ENCODE measurements at places on chromosomes 7 and 10. TPM values are rescaled to one million over a fixed set of nuclear protein-coding genes. Genes with fewer than 3 reads are reported as not detected.

Gene RNLS
- 9.1 TPM for polyA plus RNA-seq

Gene HABP2
- 0.03 TPM for polyA plus RNA-seq

Gene CHST12
- 7.7 TPM for polyA plus RNA-seq

Gene HHEX
- 1.5 TPM for polyA plus RNA-seq

- no peak for DNase-seq
Observed at GRCh38 chr10:22231260-22231659, 13.4 kb upstream of the EBLN1 start.

DNA sequence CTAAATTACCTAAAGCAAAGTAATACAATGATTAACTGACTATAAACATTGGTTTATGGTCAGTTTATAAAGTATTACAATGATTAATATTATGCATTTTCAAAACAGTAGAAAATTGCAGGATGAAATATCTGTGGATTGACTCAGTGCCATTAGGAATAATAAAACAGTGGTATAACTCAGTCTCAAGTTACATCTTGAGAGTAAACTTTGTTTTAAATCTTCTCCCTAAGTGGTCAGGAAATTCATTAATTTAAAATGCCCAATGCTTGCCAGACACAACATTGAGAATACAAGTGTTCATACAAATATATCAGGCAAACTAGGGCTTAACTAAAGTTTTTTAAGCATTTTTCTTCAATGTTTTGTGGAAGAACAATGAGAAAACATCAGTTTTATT, 257.8 kb downstream of the ETV1 start:
- no peak for DNase-seq

DNA sequence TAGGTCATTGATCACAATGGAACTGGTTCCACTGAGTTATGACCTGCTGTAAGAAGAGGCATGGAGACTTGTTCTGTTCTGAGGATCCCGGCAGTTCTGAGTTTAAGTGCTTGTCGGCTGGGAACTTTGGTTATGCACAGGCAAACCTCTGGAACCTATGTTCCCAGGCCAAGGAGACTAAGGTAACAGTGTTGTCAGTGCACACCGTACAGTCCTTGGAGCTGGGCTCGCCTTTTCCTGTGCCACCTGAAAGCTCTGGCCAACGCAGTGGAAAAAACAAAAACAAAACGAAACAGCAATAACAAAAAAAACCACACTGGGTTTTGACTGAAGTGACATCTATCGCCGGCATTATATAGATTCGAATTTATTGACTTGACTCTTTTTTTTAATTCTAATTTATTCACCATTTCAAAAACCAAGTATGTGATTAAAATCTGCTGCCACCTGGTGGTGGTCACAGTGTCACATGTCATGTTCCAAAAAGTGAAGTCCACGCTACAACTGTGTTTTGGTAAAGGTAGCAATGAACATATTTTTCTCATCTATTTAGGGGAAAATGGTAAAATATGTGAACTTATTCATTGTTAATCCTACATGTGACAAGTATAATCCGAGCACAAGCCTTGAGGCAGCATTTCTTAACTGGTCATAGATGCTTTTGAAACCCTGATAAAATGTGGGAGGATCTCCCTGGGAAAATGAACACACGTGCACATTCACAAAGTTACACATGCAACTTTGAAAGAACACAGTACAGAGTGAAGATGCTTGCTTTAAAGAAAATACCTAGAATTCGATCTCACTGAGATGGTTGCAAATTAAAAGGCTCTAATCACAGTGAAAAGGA, 113.8 kb upstream of the PPP2R2D start:
- DNase-seq: no peak

DNA sequence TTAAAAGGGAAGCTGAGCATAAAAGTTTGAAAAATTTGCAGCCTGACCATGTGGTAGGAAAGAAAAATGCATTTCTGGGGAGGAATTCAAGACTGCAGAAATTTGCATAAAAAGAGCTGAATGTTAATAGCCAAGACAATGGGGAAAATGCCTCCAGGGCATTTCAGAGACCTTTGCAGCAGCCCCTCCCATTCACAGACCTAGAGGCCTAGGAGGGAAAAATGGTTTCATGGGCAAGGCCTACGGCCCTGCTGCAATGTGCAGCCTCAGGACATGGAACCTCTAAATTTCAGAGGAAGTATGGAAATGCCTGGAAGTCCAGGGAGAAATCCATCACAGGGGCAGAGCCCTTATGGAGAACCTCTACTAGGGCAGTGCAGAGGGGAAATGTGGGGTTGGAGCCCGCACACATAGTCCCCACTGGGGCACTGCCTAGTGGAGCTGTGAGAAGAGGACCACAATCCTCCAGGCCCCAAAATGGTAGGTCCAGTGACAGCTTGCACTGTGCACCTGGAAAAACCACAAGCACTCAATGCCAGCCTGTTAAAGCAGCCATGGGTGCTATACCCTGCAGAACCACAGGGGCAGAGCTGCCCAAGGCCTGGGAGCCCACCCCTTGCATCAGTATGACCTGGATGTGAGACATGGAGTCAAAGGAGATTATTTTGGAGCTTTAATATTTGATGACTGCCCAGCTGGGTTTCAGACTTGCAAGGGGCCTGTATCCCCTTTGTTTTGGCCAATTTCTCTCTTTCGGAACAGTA, 243.8 kb downstream of the DNAJB9 start:
- no peak for DNase-seq

GRCh38 chr10:96706331-96706853, 13.9 kb downstream of the PIK3AP1 start:
- no peak for DNase-seq

DNA sequence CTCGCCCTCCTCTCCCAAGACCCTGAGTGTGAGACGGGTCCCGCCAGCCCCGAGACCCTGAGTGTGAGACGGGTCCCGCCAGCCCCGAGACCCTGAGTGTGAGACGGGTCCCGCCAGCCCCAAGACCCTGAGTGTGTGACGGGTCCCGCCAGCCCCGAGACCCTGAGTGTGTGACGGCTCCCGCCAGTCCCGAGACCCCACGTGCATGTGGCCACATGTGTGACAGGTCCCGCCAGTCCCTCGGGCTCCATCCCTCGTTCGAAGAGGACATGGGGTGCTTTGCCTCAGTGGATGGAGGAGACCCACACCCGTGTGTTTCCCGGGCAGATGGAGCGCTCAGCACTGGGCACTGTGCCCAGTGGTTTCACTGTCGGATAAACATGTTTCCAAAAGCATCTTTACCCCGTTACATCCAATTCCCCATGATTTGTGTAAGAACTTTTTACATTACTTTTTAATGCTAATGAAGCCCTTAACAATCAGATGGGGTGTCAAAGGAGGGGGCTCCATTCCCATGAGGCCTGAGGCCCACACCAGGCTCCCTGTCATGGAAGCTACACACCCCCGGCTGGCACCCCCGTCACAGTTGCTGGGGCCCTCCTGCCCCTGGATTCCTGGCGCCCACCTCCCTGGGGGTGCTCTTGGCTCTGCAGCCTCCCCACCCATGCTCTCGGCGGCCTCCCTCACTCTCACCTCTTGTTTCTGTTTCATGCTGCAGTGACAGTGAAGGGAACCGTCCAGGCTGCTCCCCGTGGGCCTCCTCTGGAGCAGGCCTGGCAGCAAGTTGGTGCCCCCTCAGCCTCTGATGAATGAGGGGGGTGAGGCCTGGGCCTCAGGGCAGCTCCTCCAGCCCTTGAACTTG, 48.5 kb upstream of the CFAP46 start:
- DNase-seq: peak; percentile 20

- no peak for DNase-seq
Observed at GRCh38 chr10:70119197-70119596, 13.4 kb downstream of the AIFM2 start.
